Heart right ventricle (tissue), 16 donors: ENCODE measurements at places on chromosomes 3 and 15. TPM values are rescaled to one million over a fixed set of nuclear protein-coding genes. Genes with fewer than 3 reads are reported as not detected.

GRCh38 chr3:99472385-99472784 is 166.0 kb upstream of the COL8A1 start:
- DNase-seq: no peak

DNA sequence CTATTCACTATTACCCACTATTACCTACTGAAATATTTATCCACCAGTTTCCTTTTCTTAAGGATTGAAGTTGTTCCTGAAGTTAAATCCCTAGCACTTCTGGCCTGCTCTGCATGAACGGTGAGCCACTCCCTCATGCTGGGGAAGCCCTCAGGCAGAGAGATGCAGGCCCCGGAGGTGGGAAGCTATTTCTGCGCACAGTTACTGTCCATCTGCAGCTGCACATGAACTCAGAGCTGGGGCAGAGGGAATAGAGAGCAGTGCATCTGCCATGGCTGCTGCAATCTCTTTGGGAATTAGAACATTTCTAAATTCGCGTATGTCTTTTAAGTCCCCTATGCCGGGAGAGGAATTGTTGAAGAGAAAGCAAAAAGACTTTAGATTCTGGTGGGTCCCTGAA is 6.3 kb upstream of the GALNT15 start:
- DNase-seq: no peak

GRCh38 chr15:85473455-85473854 is 93.1 kb downstream of the AKAP13 start:
- no peak for DNase-seq

GRCh38 chr3:128425142-128425845 is 41.4 kb downstream of the DNAJB8 start:
- no peak for DNase-seq

DNA sequence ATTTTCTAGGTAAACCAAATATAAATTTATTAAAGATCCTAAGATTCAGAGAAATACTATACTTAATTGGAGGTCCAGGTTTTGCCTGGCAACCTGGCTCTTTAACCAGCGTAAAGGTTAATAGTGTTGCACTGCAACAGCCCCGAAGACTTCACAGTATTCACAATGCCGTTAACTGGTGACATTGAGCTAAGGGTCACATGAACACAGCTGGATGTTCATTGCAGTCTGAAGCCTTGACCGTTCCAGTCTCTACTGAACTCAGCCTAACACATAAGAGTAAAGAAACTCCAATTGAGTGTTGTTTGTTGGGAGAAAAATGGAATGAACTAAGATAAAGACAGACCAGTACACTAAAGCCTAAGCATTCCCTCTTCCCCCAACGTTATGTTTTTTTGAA is 26.8 kb downstream of the NKIRAS1 start:
- no peak for DNase-seq

- DNase-seq: no peak
These were observed 170.5 kb downstream of the GREM1 start for GRCh38 chr15:32888221-32888761.

GRCh38 chr3:184688251-184688881 is 23.5 kb downstream of the MAGEF1 start:
- DNase-seq: no peak

GRCh38 chr3:89340408-89340807 is 233.0 kb downstream of the EPHA3 start:
- DNase-seq: no peak

- DNase-seq: no peak
These were observed 43.3 kb downstream of the FAM43A start for GRCh38 chr3:194728986-194729385.

- no peak for DNase-seq
These were observed 32.7 kb downstream of the PDIA5 start for GRCh38 chr3:123099331-123100192.

CYP1A2 gene
- not detected for polyA plus RNA-seq
